ENCODE measurements at places on chromosomes 4 and X.

DNA sequence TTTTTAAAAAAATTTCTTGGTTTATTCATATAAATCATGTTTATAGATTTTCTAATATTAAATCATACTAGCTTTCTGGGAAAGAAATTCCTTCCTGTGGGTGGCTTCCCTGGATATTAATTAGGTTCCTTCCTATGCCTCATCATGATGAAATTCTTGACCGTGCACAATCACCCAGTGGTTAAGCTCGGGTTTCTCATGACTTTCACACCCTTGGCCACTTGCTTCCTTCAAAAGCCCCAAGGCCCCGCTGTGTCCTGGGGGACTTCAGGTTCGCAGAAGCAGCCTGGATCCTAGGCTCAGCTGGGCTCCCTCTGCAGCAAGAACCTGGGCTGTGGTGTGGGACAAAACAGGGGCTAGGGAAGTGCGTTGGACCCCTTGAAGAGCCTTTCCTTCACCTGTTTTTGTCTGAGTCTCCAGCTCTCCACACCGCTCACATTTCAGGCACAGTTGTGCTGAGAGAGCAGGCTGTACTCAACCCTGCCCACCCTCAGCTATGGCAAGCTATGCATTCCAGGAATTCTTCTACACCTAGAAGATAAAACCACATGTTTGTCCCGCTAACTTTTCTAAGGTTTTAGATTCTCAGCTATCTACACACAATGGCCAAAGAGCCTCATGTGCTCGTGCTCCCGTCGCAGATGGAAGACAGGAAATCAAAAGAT, 48.9 kb upstream of the TMSB15B start:
- H3K36me3 ChIP-seq: no peaks in the 10 kb centered on the region
- no peaks in the 10 kb centered on the region for H3K27me3 ChIP-seq
- DNase-seq: peak; percentile 74
- H3K27ac ChIP-seq: no peak overlapping the region
- H3K4me1 ChIP-seq: no peaks in the 10 kb centered on the region
- H3K4me3 ChIP-seq: no peak overlapping the region

- no peaks in the 10 kb centered on the region for H3K4me1 ChIP-seq
- H3K27me3 ChIP-seq: no peaks in the 10 kb centered on the region
- no peak overlapping the region for H3K27ac ChIP-seq
- no peak for DNase-seq
Observed at GRCh38 chrX:38500141-38500540, 61.2 kb upstream of the TSPAN7 start.

DNA sequence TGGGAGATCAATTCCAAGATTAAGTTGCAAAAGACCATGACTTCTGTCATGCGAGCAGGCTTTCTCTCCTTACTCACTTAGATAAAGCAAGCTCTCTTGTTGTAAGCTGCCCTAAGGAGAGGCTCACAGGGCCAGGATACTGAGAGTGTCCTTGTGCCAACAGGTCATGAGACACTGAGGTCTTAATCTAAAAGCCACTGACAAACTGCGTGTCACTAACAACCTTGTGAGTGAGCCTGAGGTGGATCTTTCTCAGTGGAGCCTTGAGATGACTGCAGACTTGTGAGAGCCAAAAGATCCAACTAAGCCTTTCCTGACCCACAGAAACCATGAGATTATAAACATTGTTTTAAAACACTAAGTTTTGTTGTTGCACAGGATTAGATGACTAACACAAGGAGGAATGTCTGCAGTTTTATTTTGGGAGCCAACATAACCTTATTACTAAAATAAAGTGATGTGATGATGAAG, 170.5 kb downstream of the SLC39A8 start:
- H3K4me1 ChIP-seq: no peaks in the 10 kb centered on the region
- no peak overlapping the region for H3K4me3 ChIP-seq
- no peaks in the 10 kb centered on the region for H3K36me3 ChIP-seq
- no peak for DNase-seq
- H3K27me3 ChIP-seq: no peaks in the 10 kb centered on the region

DNA sequence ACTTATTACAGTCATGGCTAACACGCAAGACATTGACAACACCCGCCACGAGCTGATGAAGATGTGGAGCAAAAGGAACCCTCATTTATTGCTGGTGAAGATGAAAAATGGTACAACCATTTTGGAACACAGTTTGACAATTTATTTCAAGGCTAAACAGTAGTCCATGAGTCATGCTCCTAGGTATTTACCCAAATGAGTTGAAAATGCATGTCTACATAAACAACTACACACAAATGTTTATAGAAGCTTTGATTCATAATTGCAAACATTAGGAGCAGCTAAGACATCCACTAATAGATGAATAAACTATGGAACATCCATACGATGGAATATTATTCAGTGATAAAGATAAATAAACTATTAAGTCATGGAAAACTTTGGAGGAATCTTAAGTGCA, 580.1 kb downstream of the RAPGEF2 start:
- no peak for DNase-seq
- no peaks in the 10 kb centered on the region for H3K36me3 ChIP-seq
- no peaks in the 10 kb centered on the region for H3K27me3 ChIP-seq

GRCh38 chr4:8153441-8153840, 5.2 kb downstream of the ABLIM2 start:
- H3K4me1 ChIP-seq: no peaks in the 10 kb centered on the region
- no peak overlapping the region for H3K4me3 ChIP-seq
- H3K27me3 ChIP-seq: peaks cover 8% of the 10 kb centered on the region
- DNase-seq: no peak
